ENCODE measurements at places on chromosomes 11 and 22.

DNA sequence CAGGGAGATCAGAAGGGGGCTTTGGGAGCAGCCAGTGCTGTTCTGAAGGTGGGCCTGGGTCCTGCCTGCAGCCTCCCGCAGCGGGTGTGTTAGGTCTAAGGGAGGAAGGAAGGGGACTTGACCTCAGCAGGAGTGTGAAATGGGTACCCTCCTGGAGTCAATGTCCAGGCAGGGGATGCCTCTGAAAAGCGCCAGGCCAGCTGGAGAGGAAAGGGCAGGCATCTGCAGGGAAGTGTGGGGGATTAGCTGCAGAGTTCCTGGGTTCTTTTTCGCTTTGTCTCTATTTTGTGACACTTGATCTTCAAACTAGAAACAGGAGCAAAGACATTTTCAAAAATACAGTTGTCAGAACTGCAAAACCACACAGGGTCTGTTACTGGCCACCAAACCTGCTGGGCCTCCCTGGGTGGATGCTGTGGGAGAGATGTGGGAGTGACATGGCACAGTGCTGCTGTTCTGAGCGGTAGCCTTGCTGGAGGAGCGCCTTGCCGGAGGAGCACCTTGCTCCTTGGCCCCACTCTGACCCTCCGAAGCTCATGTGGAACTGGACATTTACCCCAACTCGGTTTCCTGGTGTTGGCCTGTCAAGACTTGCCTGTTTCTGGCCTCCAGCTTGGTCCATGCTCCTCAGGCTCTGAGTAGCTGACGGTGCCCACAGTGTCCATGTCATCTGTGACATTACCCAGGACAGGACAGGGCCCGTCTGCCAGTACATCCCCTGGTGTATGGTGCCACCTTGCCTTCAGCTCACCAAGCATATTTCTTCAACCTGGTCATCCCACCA, 25.9 kb downstream of the MED15 start:
- DNase-seq, result no peak

- no peak for DNase-seq
Measured at GRCh38 chr11:7056828-7057513, 31.8 kb upstream of the RBMXL2 start.

- no peak for DNase-seq
Measured at GRCh38 chr11:69352715-69353319, 58.9 kb downstream of the MYEOV start.

- no peak for DNase-seq
Measured at GRCh38 chr22:24236656-24237055, 8.2 kb downstream of the GGT5 start.

DNA sequence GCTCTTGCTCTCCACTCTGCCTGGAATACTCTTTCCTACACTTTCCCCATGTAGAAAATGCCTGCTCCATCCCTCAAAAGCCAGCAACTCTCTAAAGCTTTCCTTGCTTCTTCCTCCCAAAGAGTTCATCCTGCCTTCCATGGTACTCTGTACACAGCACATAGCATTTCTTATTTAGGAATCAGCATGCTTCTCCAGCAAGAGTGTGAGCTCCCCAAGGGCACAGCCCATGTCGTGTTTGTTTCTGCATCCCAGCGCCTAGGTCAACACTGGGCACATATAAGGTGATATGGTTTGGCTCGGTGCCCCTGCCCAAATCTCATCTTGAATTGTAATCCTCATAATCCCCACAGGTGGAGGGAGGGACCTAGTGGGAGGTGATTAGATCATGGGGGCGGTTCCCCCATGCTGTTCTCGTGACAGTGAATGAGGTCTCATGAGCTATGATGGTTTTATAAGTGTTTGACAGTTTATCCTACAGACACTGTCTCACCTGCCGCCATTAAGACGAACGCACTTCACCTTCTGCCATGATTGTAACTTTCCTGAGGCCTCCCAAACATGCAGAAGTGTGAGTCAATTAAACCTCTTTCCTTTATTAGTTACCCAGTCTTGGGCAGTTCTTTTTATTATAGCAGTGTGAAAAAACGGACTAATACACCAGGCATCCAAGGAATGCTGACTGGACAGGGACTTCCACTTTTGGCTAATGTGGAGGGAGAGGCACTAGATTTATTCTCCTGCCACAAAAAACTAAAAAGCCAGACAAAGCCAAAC, 8.2 kb downstream of the VPS37C start:
- DNase-seq, result no peak

GRCh38 chr11:124238512-124238911, 2.4 kb upstream of the OR8G1 start:
- DNase-seq, result no peak

DNA sequence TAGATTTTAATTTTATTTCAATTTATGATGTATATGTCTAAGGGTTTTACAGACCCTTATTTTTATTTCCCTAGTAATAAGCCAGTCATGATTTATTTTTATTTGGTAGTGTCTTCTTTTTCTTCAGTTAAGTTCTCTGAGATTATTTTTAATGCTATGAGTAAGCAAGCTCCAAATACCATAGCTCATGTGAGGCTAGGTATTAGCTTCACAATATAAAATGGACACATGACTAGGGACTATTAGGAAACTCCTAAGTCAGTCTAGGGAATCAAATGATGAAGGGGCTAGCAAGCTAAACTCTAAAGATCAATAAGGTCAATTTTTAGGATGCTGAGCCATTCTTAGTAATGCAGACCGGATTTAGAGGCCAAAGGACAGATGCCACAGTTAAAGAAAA, 45.9 kb downstream of the CKAP5 start:
- no peak for DNase-seq

DNA sequence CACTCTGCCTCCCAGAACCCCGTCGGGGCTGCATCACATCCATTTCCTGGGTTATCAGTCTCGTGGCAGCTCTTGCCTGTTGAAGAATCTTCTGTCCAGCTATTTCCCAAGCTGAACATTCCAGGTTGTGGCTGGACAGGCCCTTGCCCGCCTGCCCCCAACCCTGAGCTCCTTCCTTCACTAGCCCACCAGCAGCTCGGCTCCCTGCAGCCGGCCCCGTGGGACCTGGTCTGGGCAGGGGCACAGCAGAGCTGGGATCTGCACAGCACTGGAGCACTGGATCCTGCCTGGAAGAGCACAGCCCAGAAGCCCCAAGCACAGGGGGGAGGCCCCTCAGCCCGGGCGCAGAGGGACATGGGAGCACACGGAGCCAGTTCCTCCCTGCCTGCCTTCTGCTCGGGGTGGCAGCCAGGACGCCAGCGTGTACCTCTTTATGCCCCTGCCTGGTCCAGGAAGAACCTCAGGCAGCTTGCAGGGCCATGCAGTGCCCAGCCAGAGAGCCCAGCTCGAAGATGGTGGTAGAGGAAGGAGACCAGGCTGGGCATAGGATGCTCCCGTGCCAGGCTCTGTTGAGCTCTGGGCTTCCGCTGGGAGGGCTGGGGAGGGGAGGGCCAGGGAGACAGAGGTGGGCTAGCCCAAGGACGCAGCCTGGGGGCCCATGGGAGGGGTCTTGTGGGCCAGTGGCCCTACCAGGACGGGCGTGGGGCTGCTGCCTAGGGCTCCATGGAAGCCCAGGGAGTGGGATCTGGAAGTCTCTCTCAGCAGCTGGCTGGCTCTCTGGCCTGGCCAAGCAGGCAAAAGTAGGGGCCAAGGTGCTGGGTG, 16.6 kb upstream of the GNB1L start:
- DNase-seq, result peak; percentile 1

DNA sequence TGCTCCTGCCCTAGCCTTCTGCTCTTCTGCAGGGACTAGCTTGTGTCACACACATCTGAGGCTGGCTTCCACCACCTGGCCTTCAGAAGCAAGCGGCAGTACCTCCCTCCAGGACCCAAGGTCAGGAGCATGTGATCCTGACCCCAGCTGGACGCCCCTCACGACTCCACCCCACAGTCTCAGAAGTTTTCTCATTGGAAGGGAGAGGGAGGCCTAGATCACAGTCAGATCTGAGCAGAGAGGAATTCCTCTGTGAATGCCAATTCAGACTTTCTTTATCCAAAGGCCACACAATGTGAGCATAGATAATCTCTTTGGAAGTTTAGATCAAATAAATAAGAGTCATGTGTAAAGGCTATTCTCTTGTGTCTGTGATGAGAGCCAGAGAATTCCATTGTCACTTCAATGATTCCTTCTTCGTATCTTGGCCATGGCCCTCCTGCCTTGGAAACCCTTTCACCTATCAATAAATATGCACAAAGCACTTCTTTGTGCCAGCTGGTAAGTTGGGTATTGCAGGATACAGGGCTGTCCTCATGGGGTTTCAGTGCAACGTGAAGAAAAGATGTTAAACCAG, 142.9 kb downstream of the SNX19 start:
- DNase-seq, result no peak

- DNase-seq, result peak; percentile 63
Measured at GRCh38 chr22:28882878-28883656, at the start of gene ZNRF3. Gene ZNRF3, plus strand, starts transcription at chr22:28883572. Its CDS starts 195 bp downstream, at chr22:28883767.

GRCh38 chr11:114988644-114989043, 310.3 kb downstream of the NXPE2 start:
- no peak for DNase-seq

GRCh38 chr11:17933708-17934107, 79.1 kb downstream of the SERGEF start:
- no peak for DNase-seq

- DNase-seq, result no peak
Measured at GRCh38 chr11:129724866-129725265, 90.8 kb upstream of the TMEM45B start.

- DNase-seq, result no peak
Measured at GRCh38 chr11:9642894-9643293, 21.0 kb upstream of the SWAP70 start.

DNA sequence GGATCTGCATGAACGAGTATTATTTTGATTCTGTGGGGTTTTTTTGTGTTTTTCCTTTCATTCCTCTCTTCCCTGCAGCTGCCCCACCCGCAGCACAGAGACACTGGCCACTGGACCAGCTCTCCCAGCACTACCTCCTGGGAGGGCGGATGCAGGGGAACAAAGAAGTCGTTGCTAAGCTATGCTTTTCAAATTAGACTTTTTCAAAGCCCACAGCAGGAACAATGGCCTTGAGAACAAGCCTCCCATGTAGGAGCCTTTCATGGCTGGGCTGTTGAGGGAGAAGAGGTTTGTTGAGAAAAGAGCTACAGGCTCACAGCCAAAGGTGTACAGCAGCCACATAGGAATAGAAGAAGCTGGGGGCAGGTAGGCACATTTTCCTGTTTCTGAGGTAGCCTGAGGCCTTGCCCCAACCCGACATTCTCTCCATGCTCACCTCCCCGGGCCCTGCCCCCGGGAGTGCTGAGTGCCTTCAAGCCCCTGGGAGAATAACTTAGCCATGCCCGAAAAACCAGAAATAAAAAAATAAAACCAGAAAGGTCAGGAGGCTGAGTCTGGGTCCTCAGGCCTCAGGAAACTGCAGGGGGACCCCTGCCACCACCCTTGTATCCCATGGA, 20.5 kb upstream of the SYT12 start:
- DNase-seq, result no peak

GRCh38 chr11:45834298-45834756, 12.9 kb upstream of the CRY2 start:
- DNase-seq, result no peak

DNA sequence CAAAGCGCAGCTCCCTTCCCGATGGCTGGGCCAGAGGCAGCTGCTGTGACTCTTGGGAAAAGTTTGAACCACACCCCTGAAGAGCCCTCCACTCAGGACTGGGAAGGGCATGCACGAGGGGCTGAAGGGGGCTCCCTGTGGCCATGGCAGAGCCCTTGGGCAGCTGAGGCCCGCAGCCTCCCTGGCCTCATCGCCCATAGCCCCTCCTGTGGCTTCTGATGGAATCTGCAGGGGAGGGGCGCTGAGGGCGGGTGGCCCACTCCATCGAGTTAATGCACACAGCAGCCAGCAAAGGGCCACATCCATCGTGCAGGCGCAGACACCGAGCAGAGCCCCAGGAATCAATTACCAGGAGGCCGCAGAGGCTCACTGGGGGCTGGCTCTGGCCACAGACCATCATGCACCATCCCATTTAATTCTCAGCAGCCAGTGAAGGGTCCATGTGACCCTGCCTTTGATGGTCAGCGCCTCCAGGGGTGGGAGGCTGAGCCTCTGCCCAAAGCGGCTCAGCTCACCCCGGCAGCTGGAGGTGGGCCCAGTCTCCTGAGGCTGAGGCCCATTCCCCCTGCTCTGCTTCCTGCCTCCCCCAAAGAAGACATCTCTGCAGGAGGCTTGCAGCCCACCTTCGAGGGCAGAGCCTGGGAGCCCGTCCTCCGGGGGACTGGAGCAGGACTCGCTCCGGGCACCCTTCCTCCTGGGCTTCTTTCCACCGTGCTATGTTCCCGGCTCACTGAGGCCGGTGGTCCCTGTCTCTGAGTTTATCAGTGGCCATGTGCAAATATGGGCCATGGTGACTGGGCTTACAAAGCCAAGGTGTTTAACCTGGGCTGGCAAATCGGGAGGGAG, 1410.2 kb downstream of the BRD1 start:
- DNase-seq, result peak; percentile 45

DNA sequence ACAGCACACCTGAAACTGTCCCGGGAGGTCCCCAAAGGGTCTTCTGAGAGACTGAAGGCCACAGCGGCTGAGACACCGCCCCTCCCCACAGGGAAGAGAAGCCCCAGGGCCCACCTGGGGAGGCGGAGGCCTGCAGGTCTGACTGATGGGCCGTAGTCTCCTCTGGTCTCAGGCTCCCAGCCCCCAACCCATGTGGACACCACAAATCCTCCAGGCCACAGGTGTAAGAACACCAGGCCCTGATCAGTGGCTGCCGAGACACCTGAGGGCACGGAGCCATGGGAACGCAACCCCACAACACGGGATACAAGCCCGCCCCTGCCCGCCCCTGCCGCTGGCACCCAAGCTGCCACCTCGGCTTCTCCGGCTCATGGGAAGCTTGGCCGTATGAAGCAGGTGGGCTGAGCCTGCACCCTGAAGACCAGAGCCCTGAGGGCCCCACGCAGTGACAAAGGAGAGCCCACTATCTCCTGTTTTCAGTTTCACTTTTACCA, 46.3 kb downstream of the BRD1 start:
- DNase-seq, result no peak

DNA sequence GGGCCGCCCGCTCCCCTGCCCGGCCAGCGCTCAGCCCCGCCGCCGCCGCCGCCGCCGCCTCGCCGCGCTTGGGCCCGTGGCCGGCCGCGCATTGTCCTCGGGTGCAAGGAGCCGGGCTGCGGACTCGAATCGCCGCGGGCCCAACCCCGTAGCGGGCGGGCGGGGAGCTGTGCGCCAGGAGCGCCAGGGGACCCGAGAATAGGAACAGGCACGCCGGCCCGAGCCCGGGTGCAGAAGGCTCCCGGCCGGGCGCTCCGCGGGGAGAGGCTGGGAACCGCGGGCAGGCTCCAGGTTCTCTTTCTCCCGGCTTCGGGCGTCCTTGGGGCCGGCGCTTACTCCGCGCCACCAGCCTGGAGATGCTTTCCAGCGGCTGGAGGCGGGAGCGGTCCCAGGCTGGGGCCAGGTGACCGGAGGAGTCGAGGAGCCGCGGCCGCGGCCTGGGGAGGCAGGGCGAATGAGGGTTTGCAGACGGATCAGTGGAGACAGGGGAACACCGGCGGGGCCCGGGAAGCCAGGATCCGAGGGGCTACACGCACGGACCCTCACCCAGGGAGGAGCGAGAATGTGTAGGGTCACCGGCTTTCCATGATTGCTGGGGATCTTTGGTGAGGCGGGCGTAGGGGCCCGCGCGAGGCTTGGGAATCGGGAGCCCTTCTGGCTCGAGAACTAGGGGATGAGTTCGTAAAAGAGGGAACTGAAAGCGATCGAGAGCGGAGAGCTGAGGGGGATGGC, 726 bp downstream of the PKNOX2 start:
- peak; percentile 65 for DNase-seq
